Nephron progenitor cell (in vitro differentiated cells): ENCODE measurements at places on chromosomes 7 and 10.

GRCh38 chr10:53952698-53953630, 848.1 kb downstream of the PCDH15 start:
- H3K27me3 ChIP-seq, result no peaks in the 10 kb centered on the region
- H3K27ac ChIP-seq, result no peak overlapping the region
- peaks cover 6% of the 10 kb centered on the region for H3K36me3 ChIP-seq

- no peaks in the 10 kb centered on the region for H3K36me3 ChIP-seq
- peaks cover 7% of the 10 kb centered on the region for H3K27me3 ChIP-seq
- H3K27ac ChIP-seq, result no peak overlapping the region
- no peak for DNase-seq
- H3K4me1 ChIP-seq, result peaks cover 89% of the 10 kb centered on the region
Measured at GRCh38 chr7:130268463-130269317, 2.0 kb downstream of the CPA2 start.

- DNase-seq, result no peak
- H3K4me1 ChIP-seq, result peaks cover 18% of the 10 kb centered on the region
- H3K27me3 ChIP-seq, result peaks cover 94% of the 10 kb centered on the region
- no peak overlapping the region for H3K27ac ChIP-seq
- no peaks in the 10 kb centered on the region for H3K36me3 ChIP-seq
Measured at GRCh38 chr10:102227050-102227449, 951 bp downstream of the ELOVL3 start.

DNA sequence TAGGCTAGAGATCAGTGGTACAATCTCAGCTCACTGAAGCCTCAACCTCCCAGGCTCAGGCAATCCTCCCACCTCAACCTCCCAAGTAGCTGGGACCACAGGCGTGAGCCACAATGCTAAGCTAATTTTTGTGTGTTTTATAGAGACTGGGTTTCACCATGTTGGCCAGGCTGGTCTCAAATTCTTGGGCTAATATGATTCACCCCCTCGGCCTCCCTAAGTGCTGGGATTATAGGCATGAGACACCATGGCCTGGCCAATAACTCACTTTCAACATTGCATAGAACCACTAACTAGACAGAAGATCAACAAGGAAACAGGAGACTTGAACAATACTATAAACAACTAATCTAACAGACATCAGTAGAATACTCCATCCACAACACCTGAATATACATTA, 191.7 kb downstream of the LRRN3 start:
- peaks cover 5% of the 10 kb centered on the region for H3K36me3 ChIP-seq
- no peak overlapping the region for H3K27ac ChIP-seq
- H3K4me3 ChIP-seq, result no peak overlapping the region
- no peaks in the 10 kb centered on the region for H3K4me1 ChIP-seq
- DNase-seq, result no peak

- no peak overlapping the region for H3K4me3 ChIP-seq
- peaks cover 2% of the 10 kb centered on the region for H3K27me3 ChIP-seq
- no peak for DNase-seq
- no peak overlapping the region for H3K27ac ChIP-seq
- no peaks in the 10 kb centered on the region for H3K36me3 ChIP-seq
Measured at GRCh38 chr10:1264001-1264400, 207.8 kb downstream of the WDR37 start.

DNA sequence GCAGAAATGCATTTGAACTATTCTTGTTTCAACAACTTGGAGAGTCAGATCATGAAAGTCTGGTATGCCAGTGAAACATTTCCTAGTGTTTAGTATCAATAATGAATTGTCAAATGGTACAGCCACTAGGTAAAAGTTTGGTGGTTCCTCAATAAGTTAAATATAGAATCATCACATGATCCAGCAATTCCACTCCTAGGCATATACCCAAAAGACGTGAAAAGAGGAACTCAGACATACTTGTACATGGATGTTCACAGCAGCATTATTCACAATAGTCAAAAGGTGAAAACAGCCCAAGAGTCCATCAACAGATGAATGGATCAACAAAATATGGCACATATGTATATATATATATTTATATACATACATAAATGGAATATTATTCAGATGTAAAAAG, 67.0 kb upstream of the HPS1 start:
- H3K4me1 ChIP-seq, result peaks cover 4% of the 10 kb centered on the region
- no peaks in the 10 kb centered on the region for H3K36me3 ChIP-seq
- no peak overlapping the region for H3K27ac ChIP-seq
- DNase-seq, result no peak
- H3K4me3 ChIP-seq, result no peak overlapping the region
- no peaks in the 10 kb centered on the region for H3K27me3 ChIP-seq

- H3K4me3 ChIP-seq, result no peak overlapping the region
Measured at GRCh38 chr7:74103219-74103772, 19.7 kb downstream of the LIMK1 start.

GRCh38 chr10:18246967-18247366, 106.7 kb downstream of the CACNB2 start:
- no peaks in the 10 kb centered on the region for H3K27me3 ChIP-seq
- H3K4me3 ChIP-seq, result no peak overlapping the region
- H3K4me1 ChIP-seq, result peaks cover 13% of the 10 kb centered on the region
- H3K27ac ChIP-seq, result no peak overlapping the region
- peaks cover 5% of the 10 kb centered on the region for H3K36me3 ChIP-seq

DNA sequence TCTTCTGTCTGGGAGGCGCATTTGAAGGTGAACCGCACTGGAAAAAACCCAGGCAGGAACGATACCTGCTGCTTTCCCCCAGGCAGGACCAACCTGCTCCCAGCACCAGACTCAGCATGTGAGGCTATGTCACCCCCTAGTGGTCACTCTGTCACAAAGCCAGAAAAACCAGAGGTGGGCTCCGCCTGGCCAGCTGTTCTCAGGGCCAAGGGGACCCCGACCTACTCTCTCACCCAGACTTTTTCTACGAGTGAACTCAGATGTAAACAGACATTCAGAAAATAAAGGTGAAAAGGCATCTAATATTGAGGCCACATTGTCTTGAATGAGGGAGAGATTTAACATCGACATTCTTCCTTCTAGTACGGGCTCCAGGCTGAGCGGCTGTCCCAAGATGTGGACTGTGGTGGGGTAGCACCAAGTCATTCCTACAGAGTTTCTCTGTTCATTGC, 117.3 kb downstream of the PRKAG2 start:
- peak; percentile 73 for DNase-seq
- H3K4me3 ChIP-seq, result no peak overlapping the region
- peaks cover 57% of the 10 kb centered on the region for H3K4me1 ChIP-seq
- no peaks in the 10 kb centered on the region for H3K36me3 ChIP-seq
- peaks cover 41% of the 10 kb centered on the region for H3K27me3 ChIP-seq
- peak overlapping the region; percentile 65 for H3K27ac ChIP-seq

DNA sequence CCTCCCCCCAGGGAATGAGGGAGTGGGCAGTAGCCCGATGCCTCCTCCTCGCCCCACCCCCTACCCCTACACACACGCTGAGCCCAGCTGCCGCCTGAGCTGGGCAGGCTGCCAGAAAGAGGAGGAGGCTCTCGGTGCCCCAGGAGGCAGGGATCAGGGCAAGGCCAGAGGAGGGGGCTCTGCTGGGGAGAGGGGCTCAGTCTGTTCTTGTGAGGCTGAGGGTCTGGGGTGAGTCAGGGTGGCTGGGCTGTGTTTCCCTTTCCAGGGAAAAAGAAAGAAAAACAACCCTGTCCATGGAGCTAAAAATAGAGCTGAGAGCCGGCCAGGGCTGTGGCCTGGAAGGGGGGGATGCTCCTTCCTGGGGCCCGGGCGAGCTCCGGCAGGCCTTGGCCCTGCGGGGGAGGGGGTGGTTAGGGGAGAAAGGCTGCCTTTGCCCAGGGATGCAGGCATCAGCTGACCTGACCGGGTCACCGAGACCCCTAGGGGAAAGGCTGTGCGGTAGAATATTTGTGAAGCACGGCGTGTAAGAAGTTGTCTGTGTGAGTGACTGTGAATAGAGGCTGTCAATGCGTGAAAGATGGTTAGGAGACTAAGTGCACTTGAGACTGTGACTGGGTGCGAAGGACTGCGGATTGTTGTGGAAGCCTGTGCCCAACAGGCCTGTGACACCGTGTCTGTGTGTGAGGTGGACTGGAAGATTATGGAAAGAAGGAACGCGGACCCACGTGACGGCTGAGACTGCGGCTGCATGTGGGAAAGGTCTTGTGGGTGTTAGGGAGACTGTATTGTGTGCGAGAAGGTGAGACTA, 1.2 kb upstream of the LZTS2 start:
- H3K36me3 ChIP-seq, result peaks cover 15% of the 10 kb centered on the region
- H3K27ac ChIP-seq, result peak overlapping the region; percentile 97
- H3K27me3 ChIP-seq, result peaks cover 3% of the 10 kb centered on the region
- H3K4me1 ChIP-seq, result peaks cover 54% of the 10 kb centered on the region
- peak overlapping the region; percentile 88 for H3K4me3 ChIP-seq

GRCh38 chr7:44080118-44080517, 2.2 kb downstream of the POLM start:
- H3K27ac ChIP-seq, result no peak overlapping the region
- peaks cover 13% of the 10 kb centered on the region for H3K27me3 ChIP-seq
- DNase-seq, result no peak
- peaks cover 40% of the 10 kb centered on the region for H3K36me3 ChIP-seq
- peaks cover 77% of the 10 kb centered on the region for H3K4me1 ChIP-seq

GRCh38 chr7:78165454-78165853, 366.9 kb downstream of the PHTF2 start:
- H3K27me3 ChIP-seq, result no peaks in the 10 kb centered on the region
- H3K4me3 ChIP-seq, result no peak overlapping the region
- H3K4me1 ChIP-seq, result peaks cover 18% of the 10 kb centered on the region
- DNase-seq, result no peak
- H3K36me3 ChIP-seq, result no peaks in the 10 kb centered on the region

- H3K27me3 ChIP-seq, result no peaks in the 10 kb centered on the region
- H3K4me3 ChIP-seq, result peak overlapping the region; percentile 31
- no peaks in the 10 kb centered on the region for H3K36me3 ChIP-seq
- H3K4me1 ChIP-seq, result peaks cover 59% of the 10 kb centered on the region
- peak; percentile 15 for DNase-seq
Measured at GRCh38 chr7:29457141-29457561, 106.5 kb upstream of the PRR15 start.

GRCh38 chr7:116588225-116588624, 63.4 kb downstream of the CAV1 start:
- no peaks in the 10 kb centered on the region for H3K36me3 ChIP-seq
- peaks cover 23% of the 10 kb centered on the region for H3K4me1 ChIP-seq

DNA sequence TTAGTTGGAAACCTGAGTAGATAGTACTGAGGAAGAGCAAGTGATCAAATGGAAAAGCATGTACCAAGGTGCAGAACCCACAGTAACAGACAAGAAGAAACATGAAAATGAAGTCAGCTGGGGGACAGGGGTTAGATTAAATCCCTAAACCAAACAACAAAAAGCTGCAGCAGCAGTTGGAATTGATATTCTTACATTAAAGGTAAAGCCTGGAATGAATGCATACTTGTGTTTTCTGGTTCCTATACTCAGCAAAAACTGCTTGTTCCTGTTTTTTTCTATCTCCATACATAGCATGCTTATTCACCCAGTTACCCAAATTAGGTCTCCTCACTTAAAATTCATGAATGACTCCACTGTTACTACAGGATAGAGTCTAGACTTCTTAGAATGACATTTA, 92.4 kb downstream of the TPST1 start:
- H3K27me3 ChIP-seq, result no peaks in the 10 kb centered on the region

- H3K27me3 ChIP-seq, result no peaks in the 10 kb centered on the region
- H3K4me1 ChIP-seq, result peaks cover 12% of the 10 kb centered on the region
- H3K36me3 ChIP-seq, result no peaks in the 10 kb centered on the region
- no peak for DNase-seq
Measured at GRCh38 chr7:92641921-92642511, 51.8 kb upstream of the FAM133B start.

GRCh38 chr10:86684331-86685097, 16.2 kb downstream of the LDB3 start:
- peaks cover 9% of the 10 kb centered on the region for H3K27me3 ChIP-seq
- no peak overlapping the region for H3K4me3 ChIP-seq
- H3K4me1 ChIP-seq, result peaks cover 53% of the 10 kb centered on the region
- H3K36me3 ChIP-seq, result no peaks in the 10 kb centered on the region
- peak; percentile 67 for DNase-seq

DNA sequence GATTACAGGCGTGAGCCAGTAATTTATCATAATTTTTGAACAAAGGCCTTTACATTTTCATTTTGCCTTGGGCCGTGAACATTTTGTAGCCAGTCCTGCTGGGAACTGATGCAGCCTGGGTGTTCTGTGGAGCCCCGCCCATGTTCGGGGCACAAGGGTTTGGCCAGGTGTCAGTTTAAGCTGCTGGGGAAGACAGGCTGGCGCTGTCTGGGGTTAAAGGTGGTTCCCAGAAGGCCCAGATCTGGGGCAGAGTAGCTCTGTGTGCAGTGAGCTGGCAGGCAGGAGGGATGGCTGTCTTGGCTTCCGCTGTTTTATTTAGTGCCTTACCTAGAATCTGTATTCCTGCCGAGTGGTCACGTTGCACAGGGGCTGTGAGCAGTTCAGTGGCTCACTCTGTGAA, 50.2 kb downstream of the DOCK1 start:
- peak overlapping the region; percentile 81 for H3K27ac ChIP-seq
- no peak for DNase-seq
- H3K4me3 ChIP-seq, result no peak overlapping the region

DNA sequence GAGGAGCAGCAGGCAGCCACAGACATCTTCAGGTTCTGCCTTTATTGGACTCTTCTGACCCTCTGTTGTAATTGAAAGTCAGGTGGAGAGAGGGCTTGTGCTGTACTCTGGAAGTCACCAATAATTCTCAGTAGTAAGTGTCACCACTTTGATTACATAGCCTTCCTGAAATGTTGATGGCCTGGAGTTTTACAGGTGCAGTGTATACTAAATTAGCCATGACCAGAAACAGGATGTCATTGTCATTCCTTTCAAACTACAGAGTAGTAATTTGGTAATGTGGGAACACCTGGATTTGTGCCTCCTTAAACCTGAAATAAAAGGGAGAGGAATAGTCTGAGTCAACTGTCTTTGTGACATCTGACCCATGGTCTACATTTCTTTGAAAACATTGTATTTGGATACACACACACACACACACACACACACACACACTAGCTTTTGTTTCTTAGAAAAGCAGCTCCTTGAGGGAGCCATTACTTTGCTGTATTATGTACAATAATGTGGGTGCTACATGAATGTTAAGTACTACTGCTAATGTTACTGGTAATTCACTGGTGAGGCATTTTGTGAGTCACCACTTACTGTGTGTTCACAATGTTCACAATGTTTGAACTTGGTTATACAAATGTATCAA, 19.6 kb downstream of the ARL4A start:
- H3K4me3 ChIP-seq, result no peak overlapping the region
- no peak for DNase-seq
- H3K36me3 ChIP-seq, result peaks cover 2% of the 10 kb centered on the region
- peaks cover 3% of the 10 kb centered on the region for H3K27me3 ChIP-seq

GRCh38 chr10:78976825-78977755, 91.7 kb upstream of the ZMIZ1 start:
- peaks cover 74% of the 10 kb centered on the region for H3K4me1 ChIP-seq
- H3K4me3 ChIP-seq, result no peak overlapping the region
- H3K27me3 ChIP-seq, result peaks cover 33% of the 10 kb centered on the region
